ENCODE measurements at places on chromosomes 11 and 22.

- DNase-seq: no peak
Measured at GRCh38 chr11:1854949-1855885, 2.3 kb downstream of the LSP1 start.

- DNase-seq: no peak
Measured at GRCh38 chr11:75263944-75264349, 23.4 kb downstream of the TPBGL start.

GRCh38 chr11:115291325-115291724, 212.9 kb downstream of the CADM1 start:
- no peak for DNase-seq

- DNase-seq: no peak
Measured at GRCh38 chr11:114876234-114876633, 197.9 kb downstream of the NXPE2 start.

- DNase-seq: no peak
Measured at GRCh38 chr22:26431261-26431995, 2.4 kb downstream of the ASPHD2 start.

- DNase-seq: no peak
Measured at GRCh38 chr11:77698896-77699295, 61.3 kb upstream of the CLNS1A start.

- DNase-seq: no peak
Measured at GRCh38 chr11:130423541-130424142, 4.8 kb downstream of the ADAMTS8 start.

DNA sequence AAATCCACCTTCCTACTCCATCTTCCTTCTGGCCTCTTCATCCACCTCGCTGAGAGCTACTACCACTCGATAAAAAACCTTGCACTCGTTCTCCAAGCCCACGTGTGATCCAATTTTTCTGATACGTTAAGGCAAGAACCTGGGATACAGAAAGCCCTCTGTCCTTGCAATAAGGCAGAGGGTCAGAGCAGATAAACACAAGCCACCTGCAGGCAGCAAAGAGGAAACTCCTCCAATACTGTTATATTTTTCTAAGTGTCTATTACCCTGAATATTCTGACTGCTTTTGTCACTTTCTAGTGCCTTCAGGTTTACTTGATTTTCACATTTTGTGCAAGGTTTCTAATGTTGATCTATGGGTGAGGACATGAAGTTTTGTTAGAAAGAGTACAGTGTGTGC, 26.6 kb downstream of the TRIM5 start:
- no peak for DNase-seq

DNA sequence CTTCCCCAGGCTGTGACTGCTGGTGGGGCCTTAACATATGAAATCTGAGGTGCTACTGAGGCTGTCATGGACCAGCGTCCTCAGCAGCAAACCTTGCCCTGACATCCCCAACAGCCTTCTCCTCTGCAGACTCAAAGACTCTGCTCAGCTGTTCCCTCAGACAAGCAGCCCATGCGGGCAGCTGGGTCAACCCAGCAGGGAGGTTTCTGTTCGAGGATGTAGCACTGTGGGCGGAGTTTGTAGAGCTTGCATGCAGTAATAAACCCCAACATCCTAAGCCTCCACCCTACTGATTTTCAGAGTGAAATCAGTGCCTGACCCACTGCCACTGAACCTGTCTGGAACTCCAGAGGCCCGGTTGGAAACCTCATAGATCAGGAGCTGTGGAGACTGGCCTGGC, 88.8 kb upstream of the XKR3 start:
- no peak for DNase-seq

All from stimulated activated CD4-positive, alpha-beta T cell treated with anti-CD3 and anti-CD28 coated beads, Interleukin-1b, Interleukin-23, amount 100 ng/mL, for 1 hour (primary cell).